ENCODE measurements at places on chromosomes 1 and 21.

- no peak for DNase-seq
These were observed 6.2 kb downstream of the LIN9 start for GRCh38 chr1:226302731-226303130.

GRCh38 chr21:46626975-46627501 lies 8.4 kb upstream of the PRMT2 start:
- DNase-seq, result no peak

- no peak for DNase-seq
These were observed 2.4 kb upstream of the S100A5 start for GRCh38 chr1:153542956-153543711.

DNA sequence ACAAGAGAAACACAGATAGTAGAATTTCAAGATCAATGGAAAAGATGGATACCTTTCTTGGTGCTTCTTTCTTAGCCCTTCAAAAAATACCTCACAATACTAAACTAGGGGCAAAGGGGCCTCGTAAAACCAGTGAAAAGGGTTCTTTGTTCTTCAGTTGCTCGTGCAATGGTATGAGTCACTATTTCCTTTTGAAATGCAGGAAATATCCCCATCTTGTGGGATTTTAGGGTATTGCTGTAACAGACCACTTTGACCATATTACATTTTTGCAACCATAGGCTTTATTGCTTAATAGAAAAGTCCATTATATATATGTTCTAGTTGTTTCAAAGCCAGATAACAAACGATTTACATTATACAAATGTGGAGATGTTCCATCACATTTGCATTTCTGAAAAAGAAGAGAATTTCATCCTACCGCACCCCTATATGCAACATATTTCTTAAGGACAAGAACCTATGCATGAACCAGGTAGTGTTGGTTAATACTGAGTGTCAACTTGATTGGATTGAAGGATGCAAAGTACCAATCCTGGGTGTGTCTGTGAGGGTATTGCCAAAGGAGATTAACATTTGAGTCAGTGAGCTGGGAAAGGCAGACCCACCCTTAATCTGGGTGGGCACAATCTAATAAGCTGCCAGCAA lies 88.6 kb upstream of the PKN2 start:
- DNase-seq, result no peak

DNA sequence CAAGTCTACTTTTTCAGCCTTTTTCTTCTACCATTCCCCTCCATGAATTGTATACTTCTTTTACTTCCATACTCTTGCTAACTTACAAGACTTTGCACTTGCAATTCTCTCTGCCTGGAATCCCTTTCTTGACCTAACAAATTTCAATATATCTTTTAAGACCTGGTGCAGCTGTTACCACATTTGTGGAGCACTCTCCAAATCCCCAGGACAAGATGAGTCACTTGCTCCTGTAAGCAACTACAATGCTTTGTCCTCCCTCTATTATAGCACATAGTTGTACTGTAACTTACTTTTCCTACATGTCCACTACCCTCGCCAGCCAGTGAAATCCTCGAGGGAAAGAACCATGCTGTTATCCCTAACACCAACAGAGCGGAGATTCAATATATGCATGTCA lies 43.1 kb downstream of the WARS2 start:
- DNase-seq, result no peak

- no peak for DNase-seq
These were observed 84.7 kb upstream of the ETS2 start for GRCh38 chr21:38721055-38721454.

GRCh38 chr1:159428536-159428935 lies 3.5 kb upstream of the OR10J4 start:
- no peak for DNase-seq

DNA sequence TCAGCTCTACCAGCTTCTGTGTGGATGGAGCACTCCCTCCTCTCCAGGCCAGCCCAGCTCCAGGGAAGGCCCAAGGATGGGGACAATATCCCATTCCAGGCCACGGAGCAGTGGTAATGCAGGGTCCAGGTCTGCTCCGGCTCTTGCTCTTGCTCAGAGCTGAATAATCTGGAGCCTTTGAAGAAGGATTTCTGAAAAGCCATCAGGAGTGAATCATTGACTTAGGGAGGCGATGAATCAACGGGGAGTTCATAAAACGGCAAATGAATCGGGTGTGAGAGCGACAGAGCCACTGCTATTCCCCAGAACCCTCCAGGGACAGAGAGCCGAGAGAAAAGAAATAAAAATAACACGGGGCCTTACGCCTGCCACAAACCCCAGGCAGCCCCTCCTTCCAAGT lies 7.7 kb downstream of the POU3F1 start:
- no peak for DNase-seq

- no peak for DNase-seq
These were observed 21.6 kb downstream of the ITGB2 start for GRCh38 chr21:44898851-44899767.

DNA sequence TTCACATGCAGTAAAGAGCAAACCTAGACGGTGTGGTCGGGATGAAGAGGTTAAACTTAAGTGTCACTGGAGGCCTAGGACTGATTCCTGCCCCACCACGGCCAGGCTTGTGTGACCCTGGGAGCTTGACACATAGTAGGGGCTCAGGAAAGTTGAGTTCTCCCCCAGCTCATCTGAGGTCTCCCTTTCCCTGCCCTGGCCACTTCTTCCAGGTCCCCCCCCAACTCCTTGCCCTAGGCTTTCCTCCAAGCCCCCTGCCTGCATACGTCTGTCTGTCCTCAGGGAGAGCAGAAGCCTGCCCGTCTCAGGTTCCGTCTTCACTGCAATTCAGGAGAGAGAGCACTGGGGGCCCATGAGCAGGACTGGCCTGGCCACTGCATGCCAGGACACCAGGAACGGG lies 225.8 kb downstream of the PTPRU start:
- DNase-seq, result no peak

GRCh38 chr1:4571263-4571662 lies 83.1 kb upstream of the AJAP1 start:
- DNase-seq, result no peak

DNA sequence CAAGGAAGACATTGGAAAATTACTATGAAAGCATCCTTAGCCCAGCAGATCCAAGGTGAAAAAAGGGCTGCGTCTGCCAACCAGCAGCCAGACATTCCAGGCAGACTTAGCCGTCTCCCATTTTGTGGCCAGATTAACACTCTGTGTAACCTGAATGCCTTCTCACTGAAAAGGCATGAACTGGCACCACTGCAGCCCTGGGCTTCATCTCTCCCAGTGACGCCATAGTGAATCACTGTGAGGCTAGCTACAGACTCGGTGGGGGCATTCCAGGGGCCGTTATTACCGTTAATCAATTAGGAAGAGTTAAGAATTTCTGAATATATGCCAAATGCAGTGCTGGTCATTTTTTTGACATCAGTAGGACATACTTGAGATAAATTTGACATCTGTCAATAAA lies 627.4 kb downstream of the LMO4 start:
- peak; percentile 23 for DNase-seq

- no peak for DNase-seq
These were observed 10.3 kb upstream of the CFAP126 start for GRCh38 chr1:161378014-161378413.

DNA sequence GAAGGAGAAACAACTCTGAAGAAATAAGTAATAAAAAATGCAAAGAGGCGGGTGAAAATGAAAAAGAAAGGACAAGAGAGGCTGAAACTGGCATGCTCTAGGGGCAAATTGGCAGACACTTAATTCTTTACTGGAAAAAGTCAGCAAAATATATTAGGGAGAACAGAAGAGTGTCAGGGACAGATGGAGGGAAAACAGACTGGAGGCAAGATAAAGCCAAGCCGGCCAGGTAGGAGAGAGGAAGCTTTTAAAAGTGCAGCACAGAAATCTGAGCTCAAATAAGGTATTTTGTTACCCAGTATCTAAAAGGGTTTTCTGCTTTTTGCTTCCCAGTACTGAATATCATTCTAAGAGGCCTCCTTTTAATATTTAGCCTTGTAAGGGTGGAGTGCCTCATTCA lies 339.3 kb downstream of the PAPPA2 start:
- no peak for DNase-seq

DNA sequence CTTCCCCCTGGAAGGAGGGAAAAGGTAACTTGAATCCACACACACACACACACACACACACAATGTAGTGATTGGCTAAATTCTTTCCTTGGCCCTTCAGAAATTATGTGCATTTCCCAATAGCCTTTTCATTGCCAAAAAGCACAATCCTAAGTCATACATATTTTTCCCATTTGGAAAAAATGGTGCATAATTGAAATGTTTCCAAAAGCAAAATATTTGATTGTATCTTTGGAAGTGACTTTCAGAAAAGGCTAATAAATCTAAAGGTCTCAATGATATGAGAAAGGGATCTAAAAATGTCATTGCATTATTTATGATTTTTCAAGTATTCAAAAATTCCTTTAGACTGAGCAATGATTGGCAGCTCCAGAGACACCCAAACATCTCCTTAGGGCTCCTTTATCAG lies 43.5 kb upstream of the NEK7 start:
- DNase-seq, result no peak

- DNase-seq, result no peak
These were observed 29.9 kb upstream of the PRDX6 start for GRCh38 chr1:173447224-173447623.

GRCh38 chr1:101215363-101216011 lies 21.3 kb upstream of the S1PR1 start:
- DNase-seq, result no peak

DNA sequence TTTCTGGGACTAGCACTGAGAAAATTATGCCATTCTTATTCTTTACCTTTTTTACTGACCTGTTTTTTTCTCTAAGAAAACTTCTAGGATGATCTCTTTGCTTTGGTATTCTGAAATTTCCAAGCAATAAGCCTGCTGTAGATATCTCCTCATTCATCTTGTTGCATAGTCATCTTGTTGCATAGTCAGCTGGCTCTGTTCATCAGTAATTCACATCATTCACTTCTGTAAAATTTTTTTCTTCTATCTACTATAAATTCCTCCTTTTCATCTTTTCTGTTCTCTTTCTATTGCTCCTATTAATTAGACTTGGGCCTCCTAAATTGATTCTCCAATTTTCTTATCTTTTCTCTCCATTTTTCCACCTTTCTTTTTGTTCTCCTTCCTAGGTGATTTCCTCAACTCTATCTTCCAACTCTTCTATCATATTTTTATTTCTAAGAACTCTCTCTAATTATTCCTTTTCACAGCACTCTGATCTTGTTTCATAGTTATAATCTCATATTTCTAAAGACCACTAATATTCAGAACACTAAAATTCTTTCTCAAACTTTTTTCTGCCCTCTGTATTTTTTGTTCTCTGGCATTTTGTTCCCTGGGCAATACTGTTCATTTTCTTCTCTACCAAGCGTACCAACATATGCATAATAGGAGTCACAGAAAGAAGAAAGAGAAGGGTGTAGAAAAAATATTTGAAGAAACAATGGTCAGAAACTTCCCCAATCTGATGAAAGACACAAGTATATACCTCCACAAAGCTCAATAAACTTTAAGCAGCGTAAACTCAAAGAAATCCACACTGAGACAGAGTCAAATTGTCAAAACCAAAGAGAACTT lies 17.7 kb downstream of the TUT4 start:
- DNase-seq, result no peak

GRCh38 chr1:243916160-243916559 lies 66.1 kb upstream of the AKT3 start:
- DNase-seq, result no peak

DNA sequence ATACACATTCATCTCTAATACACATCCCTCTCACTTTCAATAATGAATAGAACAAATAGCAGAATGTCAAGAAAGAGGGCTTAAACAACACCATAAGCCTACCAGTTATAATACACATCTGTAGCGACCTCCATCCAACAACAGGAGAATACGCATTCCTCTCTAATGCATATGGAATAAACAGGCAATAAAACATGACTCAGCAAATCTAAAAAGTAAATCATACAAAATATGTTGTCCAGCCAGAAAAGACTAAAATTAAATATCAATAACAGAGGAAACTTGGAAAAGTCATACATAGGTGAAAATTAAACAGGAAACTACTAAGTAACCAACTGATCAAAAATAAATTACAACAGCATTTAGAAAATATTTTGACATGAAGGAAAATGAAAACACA lies 1127.5 kb upstream of the NCAM2 start:
- no peak for DNase-seq

GRCh38 chr1:174702011-174702410 lies 254.2 kb downstream of the GPR52 start:
- DNase-seq, result no peak

GRCh38 chr1:19630720-19631395 lies 13.3 kb upstream of the NBL1 start:
- DNase-seq, result no peak

DNA sequence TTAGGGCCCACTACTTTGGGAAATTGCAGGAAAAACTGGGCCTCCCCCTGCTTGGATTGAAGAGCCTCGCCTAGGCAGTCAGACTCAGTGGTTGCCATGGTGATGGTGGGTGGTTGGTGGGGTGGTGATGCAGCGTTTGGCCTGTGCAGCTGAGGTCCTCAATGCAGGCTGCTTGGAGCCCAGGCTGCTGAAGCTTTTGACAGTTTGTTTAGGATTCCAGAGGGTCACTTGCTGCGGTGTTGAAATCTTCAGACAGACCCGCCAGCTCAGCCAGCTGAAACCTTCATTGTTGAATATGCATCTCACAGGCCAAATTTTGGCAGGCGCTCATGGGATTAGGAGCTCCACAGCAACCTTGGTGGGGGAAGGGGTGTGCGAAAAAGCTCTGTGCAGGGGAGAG lies 67.9 kb downstream of the CACNA1E start:
- DNase-seq, result peak; percentile 74

DNA sequence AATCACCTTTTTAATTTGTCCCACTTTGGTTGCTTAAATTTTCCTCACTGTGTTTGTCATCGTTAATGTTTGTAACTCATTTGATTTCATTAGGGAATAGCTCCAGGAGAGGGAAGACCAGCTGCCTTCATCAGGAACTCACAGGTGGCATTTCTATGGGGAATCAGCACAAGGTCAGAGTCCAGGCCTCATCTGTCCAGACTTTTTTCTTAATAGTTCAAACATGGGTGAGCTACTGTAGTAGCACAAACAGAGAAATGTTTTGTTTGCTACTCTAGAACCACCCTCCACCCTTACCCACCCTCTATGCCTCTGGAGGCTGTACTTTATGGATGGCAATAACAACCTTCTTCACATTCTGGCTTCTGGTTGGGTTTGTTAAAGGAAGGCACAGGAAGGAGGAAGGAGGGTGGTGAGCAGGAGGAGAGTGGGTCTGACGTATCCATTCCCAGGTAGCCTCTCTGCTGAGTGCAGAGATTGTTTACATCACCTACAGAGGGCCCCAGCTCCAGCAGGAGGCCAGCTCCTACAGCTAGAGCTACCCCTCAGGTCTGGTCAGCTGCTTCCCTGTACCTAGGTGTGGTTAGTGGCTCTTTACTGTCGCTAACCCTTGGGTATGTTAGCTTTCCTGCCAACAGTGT lies 8.1 kb upstream of the TEDDM1 start:
- no peak for DNase-seq

Measured in occipital lobe (tissue), 3 donors.